Fibroblast of skin of right biceps (primary cell): ENCODE measurements at places on chromosomes 16 and 17.
A peak's percentile ranks its signal among the peaks of the same experiment; 100 is the strongest.

DNA sequence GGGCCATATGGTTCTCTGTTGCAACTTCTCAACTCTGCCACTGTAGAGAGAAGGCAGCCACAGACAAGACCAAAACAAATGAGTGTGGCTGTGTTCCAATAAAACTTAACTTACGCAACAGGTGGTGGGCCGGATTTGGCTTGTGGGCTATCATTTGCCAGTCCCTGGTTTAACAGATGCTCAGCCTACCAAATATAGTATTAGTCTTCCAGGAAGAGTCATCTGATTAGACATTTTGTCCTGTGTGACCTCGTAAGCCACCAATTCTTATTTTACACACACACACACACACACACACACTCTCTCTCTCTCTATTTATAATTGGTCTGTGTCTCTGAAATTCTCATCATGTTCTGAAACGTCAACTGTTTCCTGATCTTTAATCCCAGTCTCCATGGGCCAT is 245.9 kb downstream of the XYLT1 start:
- DNase-seq, result peak; percentile 90

- DNase-seq, result no peak
Measured at GRCh38 chr17:65489413-65490155, 71.9 kb downstream of the AXIN2 start.

GRCh38 chr16:4980691-4981090 is 22.6 kb downstream of the SEC14L5 start:
- DNase-seq, result no peak

GRCh38 chr17:74466111-74466827 is at the start of gene CD300A:
TSS of gene CD300A (plus strand) at chr17:74466634. CDS start at chr17:74466704, 70 bp downstream.
- no peak for DNase-seq

DNA sequence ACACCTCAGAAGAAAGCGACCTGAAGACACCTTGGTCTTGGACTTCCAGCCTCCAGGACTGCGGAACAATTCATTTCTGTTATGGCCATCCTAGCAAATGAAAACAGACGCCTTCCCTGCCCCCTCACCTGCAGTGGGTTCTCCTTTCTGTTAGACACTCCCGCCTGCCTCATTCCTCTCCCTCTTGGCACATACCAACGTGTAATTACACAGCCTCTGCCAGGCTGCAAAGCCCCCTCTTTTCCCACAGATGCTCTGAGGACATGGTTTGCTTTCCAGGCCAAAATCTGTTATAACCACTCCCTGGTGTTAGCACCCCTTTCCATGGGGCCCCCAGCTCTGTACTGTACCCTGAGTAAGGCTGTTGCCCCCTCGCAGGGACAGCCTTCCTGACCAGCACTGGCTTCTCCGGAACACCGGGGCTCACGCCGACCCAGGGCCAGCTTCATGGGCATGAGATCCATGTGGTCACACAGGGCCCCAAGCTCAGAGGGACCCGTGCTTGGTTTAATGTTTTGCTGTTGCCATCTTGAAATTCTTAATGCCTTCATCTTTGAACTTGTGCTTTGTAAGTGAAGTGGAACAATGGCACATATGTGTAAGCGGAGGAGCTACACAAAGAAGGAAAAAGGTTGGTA is 64.1 kb downstream of the SDK2 start:
- DNase-seq, result no peak

DNA sequence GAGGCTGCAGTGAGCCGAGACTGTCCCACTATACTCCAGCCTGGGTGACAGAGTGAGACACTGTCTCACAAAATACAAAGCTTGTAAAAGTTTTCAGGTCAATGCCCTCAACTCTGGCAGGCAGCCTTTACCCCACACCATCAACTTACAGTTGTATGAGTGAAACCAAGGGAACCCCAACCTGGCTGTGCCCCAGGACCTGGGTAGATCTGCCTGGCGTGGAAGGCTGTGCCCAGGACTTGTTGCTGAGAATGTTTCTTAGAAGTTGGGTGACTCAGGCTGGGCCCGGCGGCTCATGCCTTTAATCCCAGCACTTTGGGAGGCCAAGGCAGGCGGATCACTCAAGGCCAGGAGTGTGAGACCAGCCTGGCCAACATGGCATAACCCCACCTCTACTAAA is 7.8 kb downstream of the CES3 start:
- DNase-seq, result no peak

GRCh38 chr16:57988929-57989328 is 11.5 kb downstream of the ZNF319 start:
- DNase-seq, result no peak

GRCh38 chr16:2235234-2235651 is 1.0 kb upstream of the DNASE1L2 start:
- no peak for DNase-seq

- peak; percentile 26 for DNase-seq
Measured at GRCh38 chr16:67304020-67304419, 22.5 kb downstream of the KCTD19 start.

- no peak for DNase-seq
Measured at GRCh38 chr17:37742116-37742761, 2.6 kb downstream of the HNF1B start.

DNA sequence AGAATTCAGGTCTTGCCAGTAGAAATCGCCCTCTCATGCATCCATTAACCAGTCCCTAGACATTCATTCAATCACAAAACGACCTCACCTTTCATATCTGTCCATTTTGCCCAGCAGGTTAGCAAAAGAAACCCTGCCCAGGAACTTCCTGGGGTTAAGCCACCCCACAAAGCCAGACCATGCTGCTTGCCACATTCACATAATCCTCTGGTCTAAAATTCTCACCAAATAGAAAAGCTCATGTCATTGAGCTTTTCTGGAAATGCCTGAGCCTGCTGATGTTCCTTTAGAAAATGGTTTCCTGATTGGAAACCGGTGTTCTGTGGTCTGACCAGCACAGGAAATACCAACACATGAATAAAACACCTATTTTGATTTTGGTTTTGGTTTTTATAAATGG is 21.6 kb upstream of the DYNLRB2 start:
- DNase-seq, result no peak

DNA sequence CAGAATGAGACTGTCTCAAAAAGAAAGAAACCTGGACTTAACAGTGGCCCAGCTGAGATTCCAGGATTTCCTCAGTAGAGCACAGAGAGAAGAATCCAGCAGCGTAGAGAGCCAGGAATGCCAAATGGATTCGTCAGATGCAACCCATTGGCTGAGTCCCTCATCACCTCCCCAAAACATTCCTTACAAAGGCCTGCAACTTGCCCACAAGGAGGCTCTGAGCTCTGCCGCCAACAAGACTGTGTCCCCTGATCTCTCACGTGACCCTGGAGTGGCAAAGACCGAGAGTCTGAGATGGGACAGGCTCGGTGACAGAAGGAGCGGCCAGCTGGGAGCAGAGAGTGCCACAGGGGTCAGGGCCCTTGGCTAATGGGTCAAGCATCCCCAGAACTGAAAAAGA is 6.9 kb upstream of the CHMP6 start:
- DNase-seq, result peak; percentile 97
